ENCODE measurements at places on chromosomes 7 and 10.

DNA sequence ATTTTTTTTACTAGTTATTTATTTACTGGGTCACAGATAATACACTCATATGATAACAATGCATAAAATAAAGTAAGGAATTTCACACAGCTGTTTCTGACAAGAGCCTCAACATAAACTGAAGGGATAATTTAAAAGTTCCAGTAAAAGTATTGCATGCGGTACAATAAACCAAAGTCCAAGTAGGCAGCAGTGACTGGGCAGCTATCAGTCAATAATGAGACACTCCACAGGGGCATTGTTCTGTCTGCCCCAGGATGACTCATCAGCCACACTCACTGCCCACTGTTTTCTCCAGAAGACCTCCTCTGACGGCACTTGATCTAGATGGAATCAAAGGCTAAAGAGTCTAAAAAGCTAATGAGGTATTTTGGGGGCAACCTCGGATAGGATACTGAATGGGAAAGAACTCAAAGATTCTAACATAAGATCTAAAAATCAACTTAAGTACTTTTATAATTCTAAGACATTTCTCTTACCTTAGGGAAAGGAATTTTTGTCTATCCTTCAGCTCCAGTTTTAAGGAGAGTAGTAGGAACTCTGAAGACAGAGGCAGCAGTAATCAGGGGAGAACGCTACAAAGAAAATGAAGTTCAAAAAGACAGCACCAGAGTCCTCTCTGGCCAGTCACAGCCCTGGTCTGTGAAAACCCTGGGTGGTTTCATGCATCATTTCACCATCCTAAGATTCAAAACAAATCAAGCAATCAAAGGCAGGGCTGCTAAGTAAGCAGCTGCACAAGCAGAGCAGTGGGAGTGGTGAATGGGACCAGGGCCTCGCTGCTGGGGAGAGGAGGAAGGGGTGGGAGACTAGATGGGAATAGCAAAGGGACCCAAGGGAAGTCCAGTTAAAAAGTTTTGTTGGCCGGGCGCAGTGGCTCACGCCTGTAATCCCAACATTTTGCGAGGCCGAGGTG lies 175.1 kb downstream of the AVL9 start:
- DNase-seq, result peak; percentile 69

DNA sequence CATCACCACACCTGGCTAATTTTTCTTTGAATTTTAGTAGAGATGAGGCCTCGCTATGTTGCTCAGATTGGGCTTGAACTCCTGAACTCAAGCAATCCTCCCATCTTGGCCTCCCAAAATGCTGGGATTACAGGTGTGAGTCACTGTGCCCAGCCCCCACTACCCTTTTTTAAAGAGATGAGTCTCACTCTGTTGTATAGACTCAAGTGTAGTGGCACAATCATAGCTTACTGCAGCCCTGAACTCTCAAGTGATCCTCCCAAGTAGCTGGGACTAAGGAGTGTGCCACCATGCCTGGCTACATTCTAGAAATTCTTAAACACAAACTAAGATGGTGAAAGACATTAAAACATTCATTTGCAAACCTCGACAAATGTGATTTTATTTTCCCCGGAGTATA lies 12.6 kb downstream of the SYPL1 start:
- no peak for DNase-seq

DNA sequence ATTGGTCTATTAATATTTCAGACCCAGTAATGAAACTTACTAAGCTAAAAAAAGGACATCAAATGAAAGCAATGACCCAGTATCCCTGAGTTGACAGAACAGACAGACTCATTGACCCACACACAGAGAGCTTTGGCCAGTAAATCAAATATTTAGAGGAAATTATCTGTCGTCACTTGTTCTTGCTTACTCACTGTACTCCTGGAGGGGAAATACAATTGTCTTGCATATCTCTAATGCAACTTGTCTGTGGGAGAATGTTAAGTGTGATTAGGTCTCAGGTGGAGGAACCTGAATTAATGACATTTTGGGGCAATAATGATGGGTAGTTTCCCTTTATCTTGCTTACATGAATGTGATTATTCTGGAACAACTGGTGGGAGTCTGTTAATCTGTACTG lies 80.4 kb downstream of the CUBN start:
- no peak for DNase-seq

GRCh38 chr7:101630591-101630990 lies 1.5 kb upstream of the MYL10 start:
- DNase-seq, result no peak

GRCh38 chr7:150567169-150567568 lies at the start of gene GIMAP4:
TSS of gene GIMAP4 (plus strand) at chr7:150567390. CDS start at chr7:150569902, 2,512 bp downstream.
- DNase-seq, result no peak

DNA sequence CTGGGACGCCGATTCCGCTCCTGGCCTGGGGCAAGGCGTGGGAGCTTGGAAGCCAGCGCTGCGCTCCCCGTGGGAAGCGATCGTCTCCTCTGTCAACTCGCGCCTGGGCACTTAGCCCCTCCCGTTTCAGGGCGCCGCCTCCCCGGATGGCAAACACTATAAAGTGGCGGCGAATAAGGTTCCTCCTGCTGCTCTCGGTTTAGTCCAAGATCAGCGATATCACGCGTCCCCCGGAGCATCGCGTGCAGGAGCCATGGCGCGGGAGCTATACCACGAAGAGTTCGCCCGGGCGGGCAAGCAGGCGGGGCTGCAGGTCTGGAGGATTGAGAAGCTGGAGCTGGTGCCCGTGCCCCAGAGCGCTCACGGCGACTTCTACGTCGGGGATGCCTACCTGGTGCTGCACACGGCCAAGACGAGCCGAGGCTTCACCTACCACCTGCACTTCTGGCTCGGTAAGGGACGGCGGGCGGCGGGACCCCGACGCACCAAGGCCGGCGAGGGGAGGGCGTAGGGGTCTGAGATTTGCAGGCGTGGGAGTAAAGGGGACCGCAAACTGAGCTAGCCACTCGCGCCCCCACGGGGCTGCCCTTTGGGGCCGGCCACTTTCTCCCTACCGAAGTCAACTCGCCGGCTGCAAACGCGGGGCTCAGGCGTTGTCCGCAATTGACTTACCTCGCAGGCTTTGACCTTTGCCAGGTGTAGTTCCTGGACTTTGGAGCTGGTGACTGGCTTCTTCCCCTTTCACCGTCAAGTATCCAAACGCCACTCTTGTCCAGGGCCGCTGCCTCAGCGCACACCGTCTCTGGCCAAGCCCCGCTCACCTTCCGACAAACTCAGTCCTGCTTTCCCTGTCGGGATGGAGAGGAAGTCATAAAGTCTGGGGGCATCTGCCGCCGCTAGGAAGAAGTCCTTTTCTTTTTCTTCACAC lies at the start of gene SCIN:
SCIN (plus strand) TSS at position 187 of the 928 bp plus-strand sequence; CDS start at position 254, 67 bp downstream.
- peak; percentile 56 for DNase-seq

DNA sequence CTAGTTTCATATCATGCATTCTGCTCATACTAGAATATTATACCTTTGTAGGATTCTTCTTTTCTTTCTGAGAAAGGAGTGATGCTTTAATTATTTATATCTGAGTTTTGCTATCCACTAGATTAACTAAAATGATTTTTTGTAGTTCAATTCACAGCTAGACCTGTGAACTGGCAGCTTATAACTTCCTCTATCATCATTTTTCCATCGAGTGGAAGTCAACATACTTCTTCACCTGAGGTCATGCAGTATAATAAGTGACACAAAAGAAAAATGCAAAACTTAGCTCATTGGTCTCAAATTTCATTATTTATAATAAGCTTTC lies 8.0 kb downstream of the LRRN3 start:
- DNase-seq, result no peak

- DNase-seq, result no peak
Observed at GRCh38 chr7:100418930-100419659, 9.4 kb downstream of the ZCWPW1 start.

GRCh38 chr10:1162481-1163203 lies 106.5 kb downstream of the WDR37 start:
- DNase-seq, result no peak

- no peak for DNase-seq
Observed at GRCh38 chr7:135925210-135925609, 51.9 kb downstream of the MTPN start.

DNA sequence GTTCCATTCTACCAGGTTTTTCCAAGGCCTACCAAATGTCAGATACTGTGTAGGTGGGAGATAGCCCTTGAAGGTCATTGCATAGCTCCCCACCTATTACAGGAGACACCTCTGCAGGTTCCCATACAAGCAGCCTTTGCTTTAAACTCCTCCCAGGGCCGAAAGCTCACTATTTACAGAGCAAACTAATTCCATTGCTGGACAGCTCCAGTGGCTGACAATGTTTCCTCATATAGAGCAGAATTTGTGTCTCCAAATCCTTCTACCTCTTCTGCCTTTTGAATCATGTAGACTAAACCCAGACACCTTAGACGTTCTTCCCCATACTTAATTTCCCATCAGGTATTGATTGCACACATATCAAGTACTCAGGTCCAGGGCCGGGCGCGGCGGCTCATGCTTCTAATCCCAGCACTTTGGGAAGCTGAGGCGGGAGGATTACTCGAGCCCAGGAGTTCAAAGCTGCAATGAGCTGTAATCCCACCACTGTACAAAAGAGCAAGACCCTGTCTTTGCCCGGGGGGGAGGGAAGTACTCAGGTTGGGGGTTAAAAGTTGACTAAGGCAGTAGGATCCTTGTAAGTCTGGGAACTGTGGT lies 2.1 kb downstream of the CNNM1 start:
- no peak for DNase-seq

- no peak for DNase-seq
Observed at GRCh38 chr10:22445495-22445894, 100.2 kb downstream of the SPAG6 start.

GRCh38 chr10:59435707-59436106 lies 73.4 kb upstream of the FAM13C start:
- no peak for DNase-seq

DNA sequence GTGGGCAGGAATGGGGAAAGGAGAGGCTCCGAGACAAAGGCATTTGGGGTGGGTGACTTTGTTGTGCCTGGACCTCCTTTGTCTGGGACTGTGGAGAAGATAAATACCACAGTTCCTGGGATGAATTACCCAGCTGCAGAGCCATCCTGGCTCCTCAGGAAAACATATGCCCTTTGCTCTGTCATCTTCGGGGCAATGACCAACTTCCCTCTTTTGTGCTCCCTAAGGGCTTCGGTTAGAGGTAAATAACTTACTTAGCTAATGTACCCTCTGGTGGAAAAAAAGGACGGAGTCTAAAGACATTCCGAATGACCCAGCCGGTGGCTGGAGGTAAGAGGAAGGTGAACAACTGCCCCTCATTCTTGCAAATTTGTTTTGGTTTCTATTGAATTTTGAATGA lies 345.7 kb downstream of the GATA3 start:
- DNase-seq, result no peak

GRCh38 chr10:23338155-23338828 lies 6.3 kb downstream of the C10orf67 start:
- DNase-seq, result no peak

GRCh38 chr7:5343884-5344283 lies 61.1 kb downstream of the SLC29A4 start:
- DNase-seq, result no peak

- DNase-seq, result no peak
Observed at GRCh38 chr10:95660283-95660682, 3.8 kb upstream of the ALDH18A1 start.

DNA sequence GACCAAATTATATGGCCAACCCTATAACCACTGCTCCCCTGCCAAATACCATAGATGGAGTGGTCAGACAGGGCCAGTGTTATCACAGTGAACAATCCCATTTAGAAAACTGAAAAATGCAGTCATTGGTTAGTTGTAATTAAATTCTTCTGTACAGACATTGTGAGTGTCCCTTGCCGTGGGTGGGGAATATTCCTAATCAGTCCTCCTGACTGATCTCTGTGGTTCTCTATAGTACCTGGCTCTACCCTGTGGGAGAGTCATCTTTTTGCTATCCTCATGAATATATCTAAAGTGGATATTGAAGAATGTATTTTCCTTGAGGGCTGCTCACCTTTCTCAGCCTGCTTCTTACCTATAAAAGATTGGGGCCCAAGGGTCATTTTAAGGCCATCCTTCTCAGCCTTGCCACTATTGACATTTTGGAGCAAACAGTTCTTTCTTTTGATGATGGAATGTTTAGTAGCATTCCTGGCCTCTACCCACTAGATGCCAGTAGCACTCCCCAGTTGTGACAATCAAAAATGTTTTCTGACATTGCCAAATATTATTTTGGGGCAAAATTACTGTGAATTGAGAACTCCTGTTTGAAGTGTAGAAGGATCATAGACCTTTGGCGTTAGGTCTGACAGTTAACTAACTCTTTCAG lies 110.2 kb downstream of the MAPK8 start:
- DNase-seq, result no peak

GRCh38 chr7:54166419-54166818 lies 375.8 kb upstream of the VSTM2A start:
- no peak for DNase-seq

DNA sequence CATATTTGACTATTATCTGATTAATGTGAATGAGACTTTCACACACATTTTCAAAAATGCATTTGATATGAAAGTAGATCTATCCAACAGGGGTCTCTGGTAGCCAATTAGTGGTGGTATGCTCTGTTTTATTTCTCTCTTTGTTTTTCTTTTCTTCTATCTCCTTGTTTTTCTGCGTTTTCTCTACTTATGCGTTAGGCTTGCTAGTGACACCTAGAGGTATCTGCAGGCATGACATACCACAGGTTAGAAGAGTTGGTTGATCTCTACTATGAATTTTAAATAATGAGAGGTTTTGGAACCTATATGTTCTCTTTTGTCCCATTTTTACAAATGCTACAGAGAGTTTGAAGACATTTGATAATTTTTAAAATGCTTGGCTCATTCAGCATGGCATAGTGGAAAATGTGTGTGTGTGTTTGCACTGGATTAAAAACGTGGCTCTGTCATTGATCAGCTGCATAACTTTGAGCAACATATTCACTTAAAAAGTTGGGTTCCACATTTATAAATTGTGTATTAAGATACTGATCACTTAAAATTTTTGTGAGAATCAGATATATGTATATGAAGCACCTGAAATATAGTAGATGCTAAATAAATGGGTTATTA lies 28.1 kb upstream of the PLXDC2 start:
- DNase-seq, result peak; percentile 40

GRCh38 chr10:118259288-118259906 lies 82.7 kb downstream of the FAM204A start:
- peak; percentile 32 for DNase-seq

DNA sequence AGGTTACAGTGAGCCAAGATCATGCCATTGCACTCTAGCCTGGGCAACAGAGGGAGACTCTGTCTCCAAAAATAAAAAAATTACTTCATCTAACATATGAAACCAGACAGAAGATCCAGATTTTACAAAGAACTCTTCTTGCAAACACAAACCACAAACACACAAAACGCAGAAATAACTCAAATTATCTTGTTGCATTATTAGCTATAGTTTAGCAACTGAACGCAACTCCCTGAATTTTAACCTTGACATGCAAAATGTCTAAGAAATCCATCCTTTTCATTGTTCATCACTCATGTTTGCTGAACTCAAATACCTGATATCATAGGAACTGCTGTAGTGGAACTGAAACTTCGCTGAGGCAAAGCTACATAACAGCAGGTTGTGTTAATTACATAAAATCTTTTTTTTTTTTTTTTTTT lies 64.1 kb downstream of the MICU1 start:
- DNase-seq, result no peak

GRCh38 chr7:128420773-128421172 lies 11.0 kb upstream of the IMPDH1 start:
- no peak for DNase-seq
